ENCODE measurements at places on chromosomes 12 and 14.

DNA sequence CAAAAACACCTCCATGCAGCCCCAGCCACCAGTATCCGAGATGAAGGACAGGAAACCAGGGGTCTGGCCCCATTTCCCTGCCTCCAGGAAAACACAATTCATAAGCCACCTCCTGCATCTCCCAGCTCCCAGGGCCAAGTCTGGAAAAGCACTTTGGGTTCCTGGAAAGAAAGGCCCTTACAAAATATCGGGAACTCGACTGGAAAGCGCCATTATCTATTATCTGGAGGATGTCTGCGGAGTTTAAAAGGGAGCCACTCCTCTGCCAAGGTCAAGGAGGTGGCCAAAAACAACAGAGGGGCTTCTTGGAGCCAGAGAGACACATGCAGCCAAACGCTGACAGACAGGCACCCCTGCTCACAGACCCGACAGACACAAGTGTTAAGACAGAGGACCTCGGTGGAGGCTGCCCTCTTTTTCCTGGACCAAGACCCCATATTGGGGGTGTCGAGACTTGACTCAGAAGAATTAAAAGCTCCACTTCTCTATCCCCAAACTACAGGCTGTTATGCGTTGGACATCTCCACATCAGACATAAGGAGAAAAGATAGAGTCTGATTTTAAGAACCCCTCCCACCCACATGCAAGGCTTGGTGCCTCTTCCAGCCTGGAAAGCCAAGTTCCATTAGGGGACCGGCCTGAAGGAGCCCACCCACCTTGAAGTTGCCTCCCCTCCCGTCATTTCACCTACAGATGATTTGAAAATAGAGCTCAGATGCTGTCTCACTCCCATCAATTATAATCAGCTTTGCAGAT, 9.6 kb downstream of the ACTN1 start:
- DNase-seq = no peak

- no peak for DNase-seq
Measured at GRCh38 chr14:23000860-23001259, 9.1 kb downstream of the C14orf93 start.

DNA sequence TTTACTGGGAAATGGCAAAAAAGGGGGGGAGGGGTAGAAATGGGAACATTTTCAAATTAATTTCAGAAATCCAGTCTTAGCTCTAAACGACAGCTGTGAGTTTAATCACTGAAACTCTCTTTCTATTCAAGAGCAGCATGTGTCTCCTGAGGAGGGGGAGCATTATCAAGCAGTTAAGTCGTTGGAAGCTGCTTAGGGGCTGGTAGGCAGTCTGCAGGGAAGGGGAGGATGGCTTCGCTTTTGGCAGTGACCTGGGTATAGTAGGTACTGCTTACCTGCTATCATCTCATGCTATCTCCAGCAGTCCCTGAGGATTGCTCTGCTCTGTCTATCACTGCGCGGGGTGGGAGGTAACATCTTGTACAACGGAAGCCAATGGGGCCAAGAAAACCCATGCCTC, 567.4 kb downstream of the NRXN3 start:
- DNase-seq = no peak

GRCh38 chr12:78641837-78642423, 222.6 kb upstream of the SYT1 start:
- DNase-seq = no peak

GRCh38 chr12:53751336-53752191, at the start of gene CISTR:
Gene CISTR (minus strand): TSS chr12:53751979.
- no peak for DNase-seq

DNA sequence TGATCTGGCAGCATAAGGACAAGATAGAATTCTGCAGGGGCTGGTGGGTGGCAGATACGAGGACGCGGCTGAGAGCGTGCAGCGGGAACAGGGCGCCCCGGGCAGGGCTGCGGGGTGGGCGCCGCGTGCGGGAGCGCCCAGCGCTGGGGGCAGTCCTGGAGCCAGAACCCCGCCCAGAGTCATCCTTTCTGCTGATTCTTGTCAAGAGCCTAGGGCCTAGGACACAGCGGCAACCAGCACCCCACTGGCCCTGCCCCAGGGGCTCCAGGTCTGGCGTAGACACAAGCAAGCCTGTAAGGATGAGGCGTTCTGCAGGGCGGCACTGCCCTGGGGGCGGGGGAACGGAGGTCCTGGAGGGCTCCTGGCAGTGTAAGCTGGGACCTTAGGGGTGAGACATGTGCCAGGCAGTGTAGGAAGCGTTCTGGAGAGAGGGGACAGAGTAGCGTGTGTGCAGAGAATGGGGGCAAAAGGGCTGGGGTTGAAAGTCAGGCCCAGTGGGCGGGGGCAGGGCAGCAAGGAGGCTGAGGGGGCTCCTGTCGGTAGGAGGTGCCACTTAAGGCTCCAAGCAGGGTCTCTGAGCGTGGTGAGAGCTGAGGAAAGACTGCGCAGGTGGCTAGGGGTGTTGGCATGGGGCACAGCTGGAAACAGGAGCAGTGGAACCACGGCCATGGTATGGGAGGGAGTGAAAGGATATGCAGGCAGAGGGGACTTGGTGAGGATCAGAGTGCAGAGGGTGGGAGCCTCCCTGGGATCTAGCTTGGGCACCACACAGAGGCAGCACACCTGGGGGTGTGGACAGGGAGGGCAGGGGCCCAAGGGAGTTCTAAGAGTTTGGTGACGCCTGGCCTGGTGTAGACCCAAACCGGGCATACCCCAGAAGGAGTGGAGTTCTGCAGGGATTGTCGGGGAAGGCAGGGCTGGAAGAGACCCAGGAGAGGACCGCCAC, 845 bp upstream of the AHNAK2 start:
- DNase-seq = no peak

GRCh38 chr12:88371416-88372183, 208.7 kb downstream of the KITLG start:
- no peak for DNase-seq

GRCh38 chr12:30701056-30701455, 5.4 kb upstream of the IPO8 start:
- no peak for DNase-seq

- DNase-seq = no peak
Measured at GRCh38 chr12:104805186-104805585, 152.9 kb downstream of the SLC41A2 start.

DNA sequence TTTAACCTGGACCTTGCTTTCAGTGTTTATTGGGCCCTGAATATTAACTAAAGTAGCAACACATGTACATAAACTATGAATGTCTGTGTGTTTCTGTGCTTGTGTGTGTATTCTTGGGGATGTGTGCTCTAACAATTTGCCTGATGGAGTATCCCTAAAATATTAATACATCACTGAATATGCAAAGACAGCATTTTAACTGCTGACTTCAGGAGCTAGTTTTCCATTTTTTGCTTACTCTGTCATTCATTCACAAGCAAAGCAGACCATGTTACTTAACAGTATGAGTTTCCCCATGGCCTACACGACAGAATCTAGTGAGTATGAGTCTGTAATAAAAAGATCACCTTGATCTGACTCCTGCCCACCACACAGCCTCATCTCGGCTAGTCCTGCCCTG, 402.8 kb downstream of the BCAT1 start:
- DNase-seq = no peak

DNA sequence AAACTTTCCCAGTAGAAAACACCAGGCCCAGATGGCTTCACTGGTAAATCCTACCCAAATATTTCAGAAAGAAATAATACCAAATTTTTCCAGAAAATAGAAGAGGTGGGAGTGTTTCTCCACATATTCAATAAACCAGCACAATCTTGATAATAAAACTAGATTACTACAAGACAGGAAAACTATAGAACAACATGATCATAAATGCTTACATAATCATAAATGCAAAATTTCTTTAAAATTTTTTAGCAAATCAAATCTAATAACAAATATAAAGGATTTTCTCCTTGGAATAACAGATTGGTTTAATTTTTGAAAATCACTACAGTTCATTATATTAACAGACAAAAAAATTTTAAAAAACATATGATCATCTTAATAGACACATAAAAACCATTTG, 294.5 kb downstream of the BCL11B start:
- no peak for DNase-seq

GRCh38 chr12:102874819-102875218, 42.2 kb downstream of the PAH start:
- no peak for DNase-seq

GRCh38 chr14:104600141-104600643, 4.4 kb downstream of the TMEM179 start:
- no peak for DNase-seq

DNA sequence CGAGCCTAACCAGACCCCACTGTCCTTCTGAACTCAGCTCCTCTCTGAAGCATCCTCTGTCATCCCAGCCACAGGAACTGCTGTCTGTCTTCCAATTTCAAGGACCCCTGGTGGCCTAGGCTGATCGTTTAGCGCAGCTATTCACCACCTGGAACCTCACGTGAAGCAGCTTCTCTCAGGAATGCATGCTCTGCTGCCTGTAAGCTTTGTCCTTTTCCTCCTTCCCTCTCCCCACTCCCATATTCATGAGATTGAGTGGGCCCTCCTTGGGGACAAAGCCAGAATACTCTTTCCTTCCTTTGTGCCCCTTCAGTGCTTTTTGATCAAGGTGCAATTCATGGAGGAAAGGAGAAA, 17.2 kb downstream of the DPF3 start:
- DNase-seq = no peak

GRCh38 chr14:20751963-20752562, 6.4 kb downstream of the EDDM3A start:
- no peak for DNase-seq

GRCh38 chr12:14896521-14897169, 11.0 kb upstream of the MGP start:
- DNase-seq = no peak

DNA sequence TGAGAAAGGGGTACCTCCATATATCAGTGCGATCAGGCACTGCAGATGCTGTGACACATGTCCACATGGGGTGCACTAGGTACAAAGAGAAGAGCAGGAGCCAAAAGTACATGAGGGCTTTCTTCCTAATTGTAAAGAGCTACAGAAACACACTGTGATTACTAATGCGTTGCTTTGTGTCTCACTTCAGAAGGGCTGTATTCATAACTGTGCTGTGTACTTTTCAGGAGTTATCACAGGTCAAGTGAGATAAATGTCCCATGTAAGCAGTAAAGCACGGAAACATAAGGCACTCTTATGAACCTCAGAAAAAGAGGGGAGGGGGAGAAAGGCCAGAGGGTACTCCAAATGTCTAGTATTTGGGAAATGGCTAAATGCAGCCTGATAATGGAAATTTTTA, 10.6 kb downstream of the SPRING1 start:
- no peak for DNase-seq
